ENCODE measurements at places on chromosomes 7 and 10. TPM values are rescaled to one million over a fixed set of nuclear protein-coding genes. Genes with fewer than 3 reads are reported as not detected.
A peak's percentile ranks its signal among the peaks of the same experiment; 100 is the strongest.

CTAGE15 gene
- total RNA-seq, result not detected

COL1A2 gene
- total RNA-seq, result 107 TPM

TRPV6 gene
- 61.7 TPM for total RNA-seq

DNA sequence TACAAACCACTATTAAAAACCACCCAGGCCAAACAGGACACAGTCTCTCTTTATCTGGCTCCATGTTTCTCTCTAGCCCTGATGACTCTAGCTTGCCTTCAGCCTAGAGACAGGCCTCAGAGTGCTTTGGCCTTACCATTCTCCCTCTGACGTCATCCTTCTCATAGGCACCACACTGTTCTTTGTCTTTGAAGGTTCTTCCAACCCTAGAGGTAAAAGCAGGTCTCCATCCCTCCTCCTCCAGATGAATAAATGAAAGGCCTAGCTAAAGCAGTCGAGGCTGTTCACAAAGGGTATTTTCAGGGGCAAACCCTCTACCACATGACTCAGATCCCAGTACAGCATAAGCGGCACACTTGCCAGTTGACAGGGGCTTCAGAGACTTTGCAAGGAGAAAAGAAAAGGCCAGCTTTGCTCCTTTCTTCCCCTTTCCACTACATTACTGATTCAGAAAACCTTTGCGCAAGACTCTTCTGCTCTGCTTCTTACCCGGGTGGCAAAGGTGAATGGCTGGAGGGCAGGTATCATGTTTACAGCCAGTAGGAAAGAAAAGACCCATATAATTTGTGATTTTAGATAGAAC lies 14.8 kb downstream of the NFE2L3 start:
- no peak overlapping the region for H3K27ac ChIP-seq
- no peaks in the 10 kb centered on the region for H3K36me3 ChIP-seq
- no peaks in the 10 kb centered on the region for H3K27me3 ChIP-seq

DNA sequence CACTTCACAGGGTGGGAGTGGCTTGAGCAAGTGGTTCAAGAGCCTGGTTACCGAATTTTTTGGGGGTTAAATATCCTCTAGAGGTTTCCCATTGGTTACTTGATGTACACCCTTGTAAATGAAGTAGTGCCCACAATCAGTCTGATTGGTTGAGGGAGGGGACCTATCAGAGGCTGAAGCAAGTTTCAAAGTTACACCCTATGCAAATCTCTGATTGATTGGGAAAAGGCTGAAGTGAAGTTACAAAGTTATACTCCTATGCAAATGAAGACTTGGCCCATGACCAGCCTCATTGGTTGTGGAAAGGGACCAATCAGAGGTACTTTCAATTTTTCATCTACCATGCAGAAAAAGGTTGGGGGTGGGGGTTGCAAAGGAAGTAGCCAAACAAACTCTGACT lies 34.7 kb downstream of the UBE2D4 start:
- no peaks in the 10 kb centered on the region for H3K36me3 ChIP-seq
- no peaks in the 10 kb centered on the region for H3K27me3 ChIP-seq
- no peak overlapping the region for H3K27ac ChIP-seq
- DNase-seq, result no peak
- no peak overlapping the region for H3K4me3 ChIP-seq
- H3K4me1 ChIP-seq, result no peaks in the 10 kb centered on the region

GRCh38 chr7:116161728-116162127 lies 48.6 kb upstream of the TES start:
- no peak for DNase-seq
- H3K36me3 ChIP-seq, result no peaks in the 10 kb centered on the region
- no peak overlapping the region for H3K27ac ChIP-seq
- H3K4me1 ChIP-seq, result peaks cover 4% of the 10 kb centered on the region
- no peaks in the 10 kb centered on the region for H3K27me3 ChIP-seq
- no peak overlapping the region for H3K4me3 ChIP-seq

- no peaks in the 10 kb centered on the region for H3K27me3 ChIP-seq
- H3K27ac ChIP-seq, result no peak overlapping the region
- no peak for DNase-seq
- H3K4me3 ChIP-seq, result no peak overlapping the region
- peaks cover 13% of the 10 kb centered on the region for H3K4me1 ChIP-seq
Measured at GRCh38 chr10:84423719-84424118, 95.3 kb downstream of the CCSER2 start.

DNA sequence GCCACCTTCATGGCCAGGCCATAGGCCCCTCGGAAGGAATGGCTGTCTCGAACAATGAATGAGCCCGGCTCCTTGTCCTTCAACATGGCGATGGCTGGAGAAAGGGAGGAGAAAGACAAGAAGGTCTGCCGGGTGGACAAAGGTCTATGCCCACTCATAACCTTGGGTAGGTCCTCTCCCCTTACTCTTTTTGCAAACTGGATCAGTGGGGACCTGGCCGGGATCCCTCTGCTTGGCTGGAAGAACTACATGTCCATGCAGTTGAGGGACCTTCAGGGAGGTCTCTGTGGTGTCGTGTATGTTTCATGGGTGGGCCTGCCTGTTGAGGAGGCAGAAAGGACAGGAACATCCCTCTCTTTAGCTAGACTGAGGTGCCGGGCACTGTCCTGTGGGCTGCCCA lies 284.8 kb downstream of the TNS3 start:
- no peaks in the 10 kb centered on the region for H3K27me3 ChIP-seq
- H3K27ac ChIP-seq, result no peak overlapping the region
- H3K4me3 ChIP-seq, result no peak overlapping the region
- H3K36me3 ChIP-seq, result peaks cover 37% of the 10 kb centered on the region

DNA sequence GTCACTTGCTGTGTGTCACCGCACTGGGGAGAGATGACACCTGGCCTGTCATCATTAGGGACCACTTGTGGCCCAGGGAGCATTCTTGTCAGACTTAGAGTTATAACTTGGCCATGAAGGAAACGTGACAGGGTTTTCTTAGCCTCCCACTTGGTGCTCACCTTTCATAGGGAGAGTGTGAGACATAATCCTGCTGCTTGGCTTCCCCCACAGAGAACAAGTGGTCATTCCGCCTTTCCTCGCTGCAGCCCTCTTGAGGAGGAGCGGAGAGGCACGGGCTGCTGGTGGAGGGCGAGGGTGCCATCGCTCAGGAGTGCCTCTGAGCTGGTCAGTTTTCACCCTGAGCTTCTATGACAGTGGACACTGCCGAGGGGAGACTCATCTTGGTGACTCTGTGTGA lies 125.0 kb upstream of the GJD4 start:
- H3K27me3 ChIP-seq, result no peaks in the 10 kb centered on the region
- no peak for DNase-seq
- no peak overlapping the region for H3K4me3 ChIP-seq
- H3K36me3 ChIP-seq, result no peaks in the 10 kb centered on the region

GRCh38 chr7:11776039-11776438 lies 56.0 kb downstream of the THSD7A start:
- DNase-seq, result no peak
- H3K27me3 ChIP-seq, result no peaks in the 10 kb centered on the region
- H3K36me3 ChIP-seq, result no peaks in the 10 kb centered on the region
- no peaks in the 10 kb centered on the region for H3K4me1 ChIP-seq

DNA sequence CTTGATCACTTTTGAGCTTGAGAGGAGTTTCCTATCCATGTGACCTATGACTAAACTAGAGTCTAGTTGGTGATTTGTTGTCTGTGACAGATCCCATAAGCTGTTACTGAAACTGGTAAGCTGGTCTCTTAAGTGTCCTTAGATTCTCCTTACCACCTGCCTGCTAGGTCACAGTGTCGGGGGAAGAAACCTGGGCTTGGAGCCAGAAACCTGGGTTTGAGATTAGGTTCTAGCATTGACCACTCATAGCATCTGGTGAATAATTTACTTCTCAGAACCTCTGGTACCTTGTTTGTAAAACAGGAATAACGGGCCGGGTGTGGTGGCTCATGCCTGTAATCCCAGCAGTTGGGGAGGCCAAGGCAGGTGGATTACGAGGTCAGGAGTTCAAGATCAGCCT lies 21.8 kb upstream of the ITPRID1 start:
- no peaks in the 10 kb centered on the region for H3K27me3 ChIP-seq
- no peaks in the 10 kb centered on the region for H3K4me1 ChIP-seq
- H3K27ac ChIP-seq, result no peak overlapping the region
- no peaks in the 10 kb centered on the region for H3K36me3 ChIP-seq
- H3K4me3 ChIP-seq, result no peak overlapping the region

DNA sequence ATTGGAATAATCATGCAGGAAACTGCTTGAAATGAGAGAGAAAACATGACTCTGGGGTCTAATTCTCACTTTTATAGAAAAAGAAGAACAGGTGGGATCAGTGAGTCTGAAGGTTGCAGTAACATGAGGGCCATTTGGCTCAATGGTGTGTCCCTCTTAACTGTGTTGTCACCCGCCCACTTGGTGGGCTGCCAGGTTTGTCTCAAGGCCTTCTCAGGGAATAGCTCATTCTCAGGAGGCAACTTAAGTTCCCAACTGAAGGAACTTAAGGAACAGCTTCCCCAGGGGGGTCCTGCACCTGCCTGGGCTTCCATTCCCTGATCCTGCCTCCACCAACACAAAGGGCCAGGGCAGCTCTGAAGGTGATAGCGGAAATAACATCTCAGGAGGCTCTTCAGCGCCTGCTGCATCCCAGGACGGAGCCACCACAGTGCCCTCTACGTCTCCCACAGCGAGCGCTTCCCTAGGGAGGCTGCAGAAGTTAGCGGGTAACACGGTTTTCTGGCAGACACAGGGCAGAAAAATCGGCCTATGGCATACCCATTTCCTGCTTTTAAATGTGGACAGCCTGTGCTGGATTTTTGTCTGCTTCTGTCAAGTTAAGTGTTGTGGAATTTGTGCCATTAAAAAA lies 88.8 kb downstream of the ZRANB1 start:
- no peak overlapping the region for H3K4me3 ChIP-seq
- H3K36me3 ChIP-seq, result no peaks in the 10 kb centered on the region
- peaks cover 36% of the 10 kb centered on the region for H3K4me1 ChIP-seq
- no peaks in the 10 kb centered on the region for H3K27me3 ChIP-seq
- peak; percentile 57 for DNase-seq

Measured in body of pancreas (tissue), 4 donors.